ENCODE measurements at places on chromosomes 7 and 10.

GRCh38 chr10:133012573-133013359, 70.4 kb upstream of the CFAP46 start:
- DNase-seq: no peak

DNA sequence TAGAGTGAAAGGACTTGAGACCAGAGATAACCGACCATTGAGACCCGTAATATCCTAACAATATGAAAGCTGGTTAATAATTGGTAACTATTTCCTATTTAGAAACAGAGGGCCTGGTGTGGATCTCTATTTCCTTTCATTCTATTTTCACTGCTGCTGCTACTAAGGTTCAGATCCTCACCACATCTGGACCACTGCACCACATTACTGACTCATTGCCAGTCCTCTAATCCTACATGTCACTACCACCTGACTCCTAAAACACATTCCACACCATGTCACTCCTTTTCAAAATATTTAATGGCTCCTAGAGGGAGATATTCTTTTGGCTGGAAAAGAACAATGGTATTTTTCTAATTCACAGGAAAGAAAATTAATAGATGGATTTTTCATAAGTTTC, 6.4 kb downstream of the USP54 start:
- DNase-seq: no peak

- DNase-seq: no peak
These were observed 18.7 kb upstream of the ARHGAP12 start for GRCh38 chr10:31947144-31947926.

GRCh38 chr10:48836605-48837004, 103.0 kb downstream of the LRRC18 start:
- no peak for DNase-seq

GRCh38 chr10:71081229-71081560, 131.2 kb upstream of the UNC5B start:
- no peak for DNase-seq

DNA sequence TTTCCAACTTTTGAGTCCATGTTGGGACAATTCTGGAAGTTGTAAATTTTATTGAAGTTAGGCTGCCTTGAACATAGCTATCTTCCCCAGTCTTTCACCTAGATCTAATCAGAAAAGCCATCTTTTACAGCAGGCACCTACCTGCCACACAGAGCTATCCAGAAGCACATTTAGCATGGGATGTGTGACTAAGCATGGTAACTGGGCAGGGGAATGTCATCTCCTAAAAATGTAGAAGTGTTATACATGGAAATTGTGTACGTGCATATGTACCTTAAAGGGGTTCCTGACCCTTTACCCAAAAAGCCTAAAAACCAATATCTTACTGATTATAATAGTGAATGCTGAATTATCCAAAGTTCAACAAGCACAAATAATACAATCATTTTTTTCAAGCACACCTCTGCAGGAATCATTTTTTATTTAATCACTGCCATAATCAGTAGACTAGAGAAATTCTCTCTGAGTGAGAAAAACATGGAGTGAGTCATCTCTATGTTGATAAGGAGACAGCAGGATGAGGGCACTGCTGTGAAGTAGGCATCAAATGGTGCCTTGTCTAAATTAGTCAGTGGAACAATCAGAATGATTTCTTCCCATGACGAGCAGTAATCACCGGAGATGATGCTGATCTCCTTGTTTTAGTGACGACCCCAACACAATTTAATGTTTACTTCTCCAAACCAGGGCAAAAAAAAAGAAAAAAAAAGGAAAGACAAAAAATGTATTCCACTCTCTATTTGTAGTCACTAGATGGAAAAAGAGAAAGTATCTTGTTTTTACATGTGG, 75.9 kb downstream of the SORBS1 start:
- no peak for DNase-seq

GRCh38 chr7:150953061-150953997, 24.8 kb downstream of the KCNH2 start:
- DNase-seq: no peak

DNA sequence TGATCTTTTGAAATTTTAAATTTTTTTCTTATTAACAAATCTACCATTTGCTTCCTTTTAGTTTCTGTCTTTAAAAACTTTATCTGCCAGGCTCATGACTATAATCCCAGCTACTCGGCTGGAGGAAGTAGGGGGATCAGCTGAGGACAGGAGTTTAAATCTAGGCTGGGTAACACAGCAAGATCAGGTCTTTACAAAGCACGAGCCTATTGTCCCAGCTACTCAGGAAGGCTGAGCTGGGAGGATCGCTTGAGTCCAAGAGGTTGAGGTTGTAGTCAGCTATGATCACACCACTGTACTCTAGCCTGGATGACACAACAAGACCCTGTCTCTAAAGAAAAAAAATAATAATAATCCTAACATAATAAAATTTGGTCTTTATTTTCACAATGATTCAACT, 17.5 kb downstream of the DPY19L1 start:
- no peak for DNase-seq

DNA sequence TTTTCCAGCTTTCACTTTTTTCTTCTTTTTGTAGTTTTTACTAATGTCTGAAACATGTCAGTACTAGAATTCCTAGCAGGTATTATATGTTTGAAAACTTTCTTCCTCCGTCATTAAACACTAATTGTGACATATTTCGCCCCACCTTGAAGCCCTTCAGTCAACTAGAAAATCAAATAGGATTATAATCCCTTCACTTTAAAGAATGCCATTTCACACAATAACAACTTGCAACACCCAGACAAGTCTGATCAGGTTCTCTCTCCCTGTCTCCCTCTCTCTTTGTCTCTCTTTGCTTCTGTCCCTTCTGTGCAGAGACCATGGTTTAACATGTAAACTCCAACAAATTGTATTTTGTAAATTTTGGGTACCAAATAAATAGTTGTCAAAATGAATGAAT, 373.5 kb downstream of the SEMA3D start:
- no peak for DNase-seq

DNA sequence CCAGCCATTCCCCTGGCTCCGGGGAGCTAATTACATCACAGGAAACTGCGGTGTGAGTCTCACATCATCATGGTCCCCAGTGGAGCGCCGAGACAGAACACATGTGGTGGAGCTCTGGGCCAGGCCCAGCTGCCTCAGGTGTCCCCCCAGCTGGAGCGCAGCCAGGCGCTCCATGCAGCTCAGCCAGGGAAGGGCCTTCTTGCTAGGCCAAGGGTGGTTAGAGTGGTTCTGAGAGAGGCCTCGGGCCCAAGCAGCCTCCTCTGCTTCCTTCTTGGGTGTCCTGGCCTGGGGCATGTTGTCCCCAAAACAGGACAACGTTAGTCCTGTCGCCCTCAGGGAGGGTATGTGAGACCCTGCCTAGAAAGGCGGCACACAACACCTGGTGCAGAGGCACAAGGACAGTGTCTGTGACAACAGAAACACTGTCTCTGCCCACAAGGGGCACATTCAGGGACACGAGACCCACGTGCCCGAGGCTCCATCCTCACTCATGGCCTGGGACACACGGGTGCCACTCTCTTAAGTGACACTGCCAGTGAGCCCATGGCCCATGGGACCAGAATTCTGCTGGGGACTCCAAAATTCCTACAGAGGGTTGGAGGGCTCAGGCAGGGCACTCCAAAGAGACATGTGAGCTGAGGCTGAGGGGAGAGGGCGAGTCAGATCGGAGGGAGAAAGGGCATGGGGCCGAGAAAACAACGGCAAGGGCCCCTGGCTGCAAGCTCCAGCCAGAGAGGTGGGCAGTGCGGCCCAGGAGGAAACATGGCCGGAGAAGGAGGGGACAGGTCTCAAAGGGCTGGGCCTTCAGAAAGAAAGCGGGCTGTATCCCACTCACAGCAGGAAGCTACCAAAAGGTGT, 37.0 kb upstream of the RET start:
- no peak for DNase-seq

- no peak for DNase-seq
These were observed 309.5 kb upstream of the NPVF start for GRCh38 chr7:25537662-25538375.

- DNase-seq: no peak
These were observed 79.9 kb downstream of the ELFN1 start for GRCh38 chr7:1749864-1750466.

GRCh38 chr10:23826421-23826820, 382.5 kb upstream of the KIAA1217 start:
- DNase-seq: no peak

DNA sequence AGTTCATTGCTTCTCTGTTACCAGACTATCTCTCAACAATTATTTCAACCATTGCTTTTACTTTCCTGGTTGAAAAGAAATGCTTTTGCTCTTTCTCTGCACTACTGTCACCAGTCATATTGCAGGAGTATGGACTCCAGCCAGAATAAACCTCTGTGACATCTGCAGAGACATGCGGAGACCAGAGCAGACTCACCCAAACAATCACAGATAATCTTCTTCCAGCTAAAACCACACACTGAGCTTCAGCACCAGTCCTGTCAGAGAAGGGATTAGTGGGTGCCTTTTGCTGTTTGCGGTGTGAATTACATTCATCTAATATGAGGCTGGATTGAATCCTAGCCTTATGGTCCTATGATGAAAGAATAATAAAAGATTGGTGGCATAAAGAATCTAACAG, 258.6 kb downstream of the CNTNAP2 start:
- DNase-seq: no peak

DNA sequence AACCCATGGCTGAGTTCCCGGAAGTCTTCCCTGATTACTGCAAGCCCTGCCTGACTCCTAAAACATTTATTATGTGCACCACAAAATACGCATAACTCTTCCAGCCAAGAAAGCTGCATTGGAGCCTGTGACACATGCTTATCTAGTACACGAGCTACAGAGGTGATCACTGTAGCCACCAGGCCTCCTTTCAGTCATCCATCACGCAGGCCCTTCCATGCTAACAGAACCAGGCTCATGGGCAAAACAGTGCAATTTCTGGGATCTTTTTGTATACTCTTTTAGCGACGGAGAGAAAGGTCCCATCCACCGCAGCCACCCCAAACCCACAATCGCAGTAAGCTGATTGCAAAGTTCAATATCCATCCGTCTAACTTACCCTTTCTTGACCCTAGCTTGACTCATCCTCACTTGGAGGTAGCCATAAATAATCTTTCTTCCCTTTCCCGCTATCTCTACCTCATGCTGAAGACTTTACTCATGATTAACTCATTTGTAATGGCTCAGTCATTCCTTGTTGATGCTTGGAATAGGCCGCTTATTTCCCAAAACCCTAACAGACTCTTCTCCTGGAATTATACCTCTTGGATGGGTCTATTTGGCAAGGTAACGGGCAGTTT, 1203.5 kb downstream of the TYW1 start:
- no peak for DNase-seq

GRCh38 chr7:24328050-24328449, 44.1 kb downstream of the NPY start:
- DNase-seq: no peak

GRCh38 chr10:30491204-30491915, 57.4 kb downstream of the MAP3K8 start:
- no peak for DNase-seq

GRCh38 chr7:86913709-86914108, 145.7 kb downstream of the ELAPOR2 start:
- DNase-seq: no peak
